ENCODE measurements at places on chromosomes 2 and 18.

- no peak for DNase-seq
Observed at GRCh38 chr2:75100011-75100800, 99.1 kb downstream of the TACR1 start.

DNA sequence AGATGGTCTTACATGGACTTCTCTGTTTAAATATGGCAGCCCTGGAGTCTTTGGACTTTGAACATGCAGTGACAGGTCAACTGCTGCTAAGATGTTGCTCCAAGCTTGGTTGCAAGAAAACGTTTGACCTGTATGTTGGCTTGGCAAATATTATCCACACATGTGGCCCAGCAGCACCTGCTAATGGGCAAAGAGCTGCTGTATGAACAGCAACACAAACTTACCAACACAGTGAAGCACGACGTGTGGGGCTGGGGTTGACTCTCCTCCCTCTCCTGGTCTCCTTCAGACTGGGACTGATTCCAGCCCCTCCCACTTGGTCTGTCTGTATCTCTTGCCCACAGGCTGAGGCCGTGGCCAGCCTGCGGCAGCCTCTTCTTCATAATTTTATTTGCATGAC is 3.8 kb downstream of the KCNE4 start:
- DNase-seq = no peak

- DNase-seq = no peak
Observed at GRCh38 chr2:222613715-222614331, 42.1 kb downstream of the FARSB start.

DNA sequence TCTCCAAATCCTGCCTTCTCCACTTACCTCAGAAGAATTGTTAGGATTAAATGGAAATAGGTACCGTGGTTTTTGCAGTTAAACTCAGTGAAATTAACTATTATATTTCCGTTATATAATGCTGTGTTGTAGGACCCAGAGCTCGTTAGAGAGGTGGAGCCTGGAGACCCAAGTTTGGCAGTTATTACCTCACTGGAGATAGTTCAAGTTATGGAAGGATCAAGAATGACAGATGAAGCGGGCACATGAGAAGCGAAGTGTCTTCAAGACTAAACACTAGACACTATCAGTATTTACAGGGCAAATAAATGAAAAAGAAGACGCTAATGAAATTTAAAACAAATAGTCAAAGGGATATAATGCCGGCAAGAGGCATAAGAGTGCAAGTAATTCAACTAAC is 866 bp downstream of the CWC22 start:
- no peak for DNase-seq

All from left ventricle myocardium inferior (tissue), 1 donor.